ENCODE measurements at places on chromosomes 16 and 17.
A peak's percentile ranks its signal among the peaks of the same experiment; 100 is the strongest.

DNA sequence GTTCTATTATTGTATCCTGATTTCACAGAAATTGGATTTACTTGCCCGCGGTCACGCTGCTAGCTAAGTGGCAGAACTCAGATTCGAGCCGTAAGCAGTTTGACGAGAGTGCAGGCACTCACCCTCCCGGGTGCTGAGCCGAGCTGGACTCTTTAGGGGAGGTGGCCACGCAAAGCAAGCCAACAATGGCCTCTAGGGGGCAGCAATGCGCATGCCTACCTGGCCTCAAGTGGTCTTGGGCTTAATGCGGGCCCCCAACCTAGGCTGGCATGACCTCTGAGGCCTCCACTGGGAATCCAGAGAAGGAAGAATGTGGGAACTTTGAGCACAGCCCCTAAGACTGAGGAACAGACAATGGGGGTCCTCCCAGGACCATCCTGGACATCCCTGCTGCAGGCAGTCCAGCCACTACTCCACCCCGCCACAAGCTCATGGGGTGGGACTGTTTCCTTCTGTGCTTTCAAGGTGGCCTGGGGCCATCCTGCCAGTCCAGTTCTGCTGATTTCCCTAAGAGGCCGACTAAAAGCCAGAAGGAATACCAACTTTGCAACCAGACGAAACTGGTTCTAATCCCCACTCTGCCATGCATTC, 276.5 kb downstream of the XYLT1 start:
- DNase-seq, result peak; percentile 62

GRCh38 chr17:67478401-67479041, 101.4 kb downstream of the PITPNC1 start:
- DNase-seq, result no peak

DNA sequence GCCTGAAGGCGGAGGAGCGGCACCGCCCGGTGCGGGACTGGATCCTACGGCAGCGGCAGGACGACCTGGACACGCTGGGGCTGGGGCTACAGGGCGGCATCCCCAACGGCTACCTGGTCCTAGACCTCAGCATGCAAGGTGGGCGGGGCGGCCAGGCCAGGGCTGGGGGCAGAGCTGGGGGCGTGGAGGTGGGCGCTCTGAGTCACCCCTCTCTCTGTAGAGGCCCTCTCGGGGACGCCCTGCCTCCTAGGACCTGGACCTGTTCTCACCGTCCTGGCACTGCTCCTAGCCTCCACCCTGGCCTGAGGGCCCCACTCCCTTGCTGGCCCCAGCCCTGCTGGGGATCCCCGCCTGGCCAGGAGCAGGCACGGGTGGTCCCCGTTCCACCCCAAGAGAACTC, 7.9 kb downstream of the MSLN start:
- DNase-seq, result no peak

DNA sequence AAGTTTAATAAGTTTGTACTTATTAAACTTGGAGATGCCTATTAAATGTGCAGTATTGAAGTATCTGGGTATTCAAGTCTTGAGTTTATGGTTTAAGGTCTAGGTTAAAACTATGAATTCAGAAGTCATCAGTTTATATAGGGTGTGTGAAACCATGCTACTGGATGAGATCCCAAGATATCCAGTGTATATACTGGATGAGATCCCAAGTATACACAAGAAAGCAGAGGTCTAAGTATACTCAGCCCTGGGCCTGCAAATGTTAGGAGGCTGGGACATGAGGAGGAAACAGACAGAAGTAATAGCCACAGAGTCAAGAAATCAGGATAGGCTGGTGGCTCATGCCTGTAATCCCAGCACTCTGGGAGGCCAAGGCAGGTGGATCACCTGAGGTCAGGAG, 194.4 kb upstream of the AXIN2 start:
- DNase-seq, result no peak

DNA sequence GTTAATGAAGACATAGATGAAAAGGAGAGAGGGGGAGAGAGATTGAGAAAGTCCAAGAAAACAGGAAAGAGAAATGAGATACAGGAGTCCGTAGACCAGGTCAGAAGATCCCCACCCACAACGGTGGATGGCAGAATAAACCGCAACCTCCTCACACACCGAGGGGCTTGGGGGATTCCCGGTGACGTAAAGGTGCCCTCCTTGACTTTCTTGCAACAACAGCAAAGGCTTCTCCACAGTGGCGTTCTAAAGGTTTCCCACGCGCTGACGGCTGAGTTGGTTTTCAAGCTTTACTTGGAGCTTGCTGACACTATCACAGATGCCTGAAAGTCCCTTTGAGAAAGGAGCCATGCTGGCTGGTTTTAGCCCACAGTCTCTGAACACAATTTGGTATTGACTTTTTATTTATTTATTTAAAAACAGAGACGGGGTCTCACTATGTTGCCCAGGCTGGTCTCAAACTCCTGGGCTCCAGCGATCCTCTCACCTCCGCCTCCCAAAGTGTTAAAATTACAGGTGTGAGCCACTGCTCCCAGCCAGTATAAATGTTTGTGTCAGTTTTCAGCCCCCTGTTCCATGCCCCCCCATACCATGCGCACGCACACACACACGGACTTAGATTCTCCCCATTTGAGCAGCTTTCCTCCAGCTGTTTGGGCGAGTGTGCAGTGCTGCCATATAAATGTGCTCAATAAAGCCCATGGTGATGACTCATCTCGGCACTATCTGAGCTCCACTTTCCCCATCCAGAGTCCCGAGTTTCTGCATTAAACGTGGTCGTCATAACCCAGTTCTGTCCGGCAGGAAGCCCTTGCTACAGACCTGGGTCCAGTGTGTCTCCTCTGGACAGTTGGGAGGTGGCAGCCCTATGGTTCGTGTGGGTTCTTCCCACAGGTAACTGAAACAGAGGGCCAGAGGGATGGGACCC, 33.0 kb upstream of the SEC14L1 start:
- DNase-seq, result no peak

All from small intestine (tissue), 16 donors.